Anterior cingulate cortex (tissue), 58 donors: ENCODE measurements at places on chromosomes 13 and 19.

- DNase-seq = no peak
Measured at GRCh38 chr19:35065574-35065973, 24.1 kb downstream of the HPN start.

DNA sequence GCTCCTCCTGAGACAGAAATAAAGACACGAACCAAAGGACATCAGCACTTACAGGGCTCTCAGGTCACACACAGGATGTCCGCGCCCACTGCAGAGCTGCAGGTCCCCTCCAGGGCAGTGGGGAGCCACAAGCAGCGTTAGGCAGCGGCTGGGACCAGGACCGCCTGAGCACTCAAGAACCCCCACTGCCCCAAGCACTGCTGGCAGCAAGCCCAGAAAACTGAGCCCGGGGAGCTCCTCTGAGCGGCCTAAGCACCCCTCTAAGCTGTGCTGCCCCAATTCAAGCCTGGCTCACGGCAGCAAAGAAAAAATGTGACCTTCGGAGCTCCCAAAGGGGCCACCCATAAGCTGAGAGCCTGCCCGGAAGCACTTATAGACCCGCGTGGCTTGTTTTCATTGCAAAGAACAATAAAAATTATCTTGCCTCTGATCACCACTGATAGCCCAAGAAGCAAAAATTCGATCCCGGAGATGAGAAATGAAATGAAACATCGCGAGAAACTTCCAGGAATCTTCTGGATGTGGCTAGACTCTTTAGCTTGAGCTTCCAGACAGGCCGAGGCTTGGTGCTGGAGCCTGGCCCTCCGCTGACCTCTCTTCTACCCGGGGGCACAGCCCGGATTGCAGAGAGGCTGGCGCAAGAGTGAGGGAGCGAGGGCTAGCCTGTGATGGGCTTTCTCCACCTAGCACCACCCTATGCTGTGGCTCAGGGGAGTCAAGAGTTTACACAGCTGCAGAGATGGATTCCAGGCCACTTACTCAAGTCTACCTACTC is 6.3 kb downstream of the DPP9 start:
- DNase-seq = no peak

DNA sequence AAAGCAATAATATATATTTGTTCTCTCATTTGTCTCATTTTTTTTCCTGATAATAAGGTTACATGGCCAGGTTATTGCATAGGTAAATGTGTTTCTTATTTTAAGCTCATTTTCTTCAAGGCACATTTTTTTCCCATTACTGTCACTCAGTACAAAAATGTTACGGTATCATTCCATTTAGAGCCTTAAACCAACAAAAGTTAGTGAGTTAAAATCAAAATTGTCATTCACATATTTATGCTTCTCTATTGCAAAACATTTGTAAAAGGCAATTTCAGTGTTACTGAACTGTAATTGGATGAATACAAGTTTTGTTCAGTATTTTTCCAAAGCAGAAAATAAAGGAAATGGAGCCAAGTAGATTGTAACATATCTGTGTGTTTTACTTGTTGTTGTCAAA is 117.6 kb upstream of the MAB21L1 start:
- no peak for DNase-seq

- DNase-seq = no peak
Measured at GRCh38 chr13:44125943-44126469, 246.3 kb downstream of the LACC1 start.

GRCh38 chr13:100537951-100538462 is 50.6 kb downstream of the GGACT start:
- DNase-seq = no peak

DNA sequence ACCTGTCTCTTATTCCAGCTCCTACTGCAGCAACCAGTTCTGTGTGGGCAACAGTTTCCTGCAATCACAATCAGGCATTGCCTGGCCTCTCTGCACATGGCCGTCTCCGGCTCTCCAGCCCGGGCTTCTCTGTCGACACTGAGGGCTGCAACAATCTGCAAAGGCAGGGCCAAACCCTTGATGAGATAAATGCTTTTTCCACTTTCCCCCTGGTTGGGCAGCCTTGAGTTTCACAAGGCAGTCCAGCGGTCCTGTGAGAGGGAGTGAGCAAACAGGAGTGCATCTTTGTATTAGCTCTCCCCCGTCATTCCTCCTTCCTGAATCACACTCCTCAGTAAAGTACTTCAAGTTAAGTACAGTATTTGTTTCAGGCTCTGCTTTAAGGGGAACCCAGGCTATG is 40.7 kb upstream of the VWA8 start:
- DNase-seq = no peak

DNA sequence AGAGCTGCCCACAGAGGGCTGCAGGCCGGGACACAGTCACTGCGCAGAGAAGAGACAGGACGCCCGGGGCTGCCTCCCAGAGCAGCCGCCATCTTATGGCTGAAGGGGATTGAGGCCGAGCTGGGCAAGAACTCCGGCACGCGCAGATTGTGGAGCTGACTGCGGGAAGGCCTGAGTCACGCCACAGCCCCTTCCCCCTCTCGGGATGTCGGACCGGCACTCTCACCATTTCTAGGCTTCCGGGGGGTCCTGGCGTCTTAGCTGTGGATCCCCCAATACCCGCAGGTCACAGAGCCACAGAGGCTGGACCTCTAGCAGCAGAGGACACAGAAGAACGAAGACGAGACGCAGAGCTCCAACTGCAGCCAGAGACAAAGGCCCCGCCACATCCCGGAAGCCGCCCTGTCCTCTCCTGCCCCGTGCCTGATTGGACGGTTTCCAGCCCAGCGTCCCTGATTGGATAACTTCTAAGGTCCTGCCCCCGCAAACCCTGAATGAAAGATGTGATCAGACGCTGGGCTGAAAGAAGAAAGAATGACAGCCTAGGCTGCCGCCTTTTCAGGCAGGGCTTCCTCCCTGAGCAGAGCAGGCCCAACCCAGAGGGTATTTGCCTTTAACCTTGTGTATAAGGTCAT is at the start of gene ZNF43:
ZNF43 (minus strand) TSS at position 373 of the 635 bp plus-strand sequence; CDS start at position 229, 144 bp downstream.
- peak; percentile 90 for DNase-seq

- DNase-seq = no peak
Measured at GRCh38 chr13:19695428-19695827, 62.0 kb downstream of the MPHOSPH8 start.
